GOT3 (cell line): ENCODE measurements at places on chromosomes 16 and 17.

GRCh38 chr17:68776451-68776850, 175.3 kb upstream of the FAM20A start:
- no peak for DNase-seq

DNA sequence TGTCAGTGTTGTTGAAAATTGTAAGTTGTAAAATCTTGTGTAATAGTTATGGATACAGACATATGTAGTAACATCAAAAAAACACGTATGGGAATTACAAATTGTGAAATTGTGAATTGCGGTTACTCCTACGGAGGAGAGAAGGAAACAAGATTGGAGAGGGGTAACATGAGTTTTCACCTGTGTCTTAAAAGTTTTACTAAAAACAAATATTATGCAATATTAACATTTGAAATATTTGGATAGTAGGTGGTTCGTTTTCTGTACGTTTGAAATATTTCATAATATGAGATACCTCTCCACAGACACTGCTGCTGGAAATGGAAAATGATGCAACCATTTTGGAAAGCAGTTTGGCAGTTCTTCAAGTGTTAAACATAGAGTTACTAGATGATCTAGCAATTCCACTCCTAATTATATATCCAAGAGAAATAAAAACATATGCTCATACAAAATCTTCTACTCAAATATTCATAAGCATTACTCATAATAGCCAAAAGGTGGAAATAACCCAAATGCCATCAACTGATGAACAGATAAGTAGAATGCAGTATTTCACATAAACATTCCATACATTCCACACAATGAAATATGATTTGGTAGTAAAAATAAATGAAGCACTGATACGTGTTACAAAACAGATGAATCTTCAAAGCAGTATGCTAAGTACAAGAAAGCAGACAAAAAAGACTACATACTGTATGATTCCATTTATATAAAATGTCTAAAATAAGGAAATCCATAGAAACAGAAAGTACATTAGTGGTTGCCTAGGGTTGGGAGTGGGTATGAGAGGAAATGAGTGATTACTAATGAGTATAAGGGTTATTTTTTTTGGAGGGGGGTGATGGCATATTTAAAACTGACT, 40.7 kb upstream of the ABCA10 start:
- DNase-seq: no peak

DNA sequence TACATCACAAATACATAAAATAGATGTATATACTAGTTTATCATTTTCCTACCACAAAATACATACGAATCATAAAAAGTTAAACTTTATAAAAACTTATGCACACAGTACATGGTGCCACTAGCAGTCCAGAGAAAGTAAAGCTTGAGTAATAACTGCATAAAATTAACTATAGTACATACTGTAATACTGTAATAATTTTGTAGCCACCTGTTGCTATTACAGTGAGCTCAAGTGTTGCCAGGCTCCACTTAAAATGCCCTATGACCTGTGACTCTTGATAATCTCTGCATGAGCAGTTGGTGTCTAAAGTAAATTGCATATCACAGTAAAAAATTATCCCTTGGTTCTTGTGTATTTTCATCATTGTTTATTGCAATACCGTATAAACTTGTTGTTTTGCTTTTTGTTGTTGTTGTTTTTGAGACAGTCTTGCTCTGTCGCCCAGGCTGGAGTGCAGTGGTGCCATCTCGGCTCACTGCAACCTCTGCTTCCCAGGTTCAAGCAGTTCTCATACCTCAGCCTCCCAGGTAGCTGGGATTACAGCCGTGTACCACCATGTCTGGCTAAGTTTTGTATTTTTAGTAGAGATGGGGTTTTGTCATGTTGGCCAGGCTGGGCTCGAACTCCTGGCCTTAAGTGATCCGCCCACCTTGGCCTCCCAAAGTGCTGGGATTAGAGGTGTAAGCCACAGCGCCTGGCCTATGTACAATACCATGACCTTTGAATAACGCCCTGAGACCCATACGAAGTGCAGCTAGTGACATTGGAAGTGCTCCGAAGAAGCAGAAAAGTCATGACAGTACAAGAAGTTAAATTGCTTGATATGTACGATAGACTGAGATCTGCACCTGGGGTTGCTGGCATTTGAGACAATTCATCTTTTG, 6.6 kb downstream of the LUC7L3 start:
- DNase-seq: no peak

GRCh38 chr16:81350306-81350615, 35.5 kb downstream of the GAN start:
- no peak for DNase-seq

GRCh38 chr16:13936596-13937081, 16.7 kb downstream of the ERCC4 start:
- no peak for DNase-seq

- no peak for DNase-seq
Observed at GRCh38 chr16:85625485-85626117, 12.5 kb downstream of the GSE1 start.

DNA sequence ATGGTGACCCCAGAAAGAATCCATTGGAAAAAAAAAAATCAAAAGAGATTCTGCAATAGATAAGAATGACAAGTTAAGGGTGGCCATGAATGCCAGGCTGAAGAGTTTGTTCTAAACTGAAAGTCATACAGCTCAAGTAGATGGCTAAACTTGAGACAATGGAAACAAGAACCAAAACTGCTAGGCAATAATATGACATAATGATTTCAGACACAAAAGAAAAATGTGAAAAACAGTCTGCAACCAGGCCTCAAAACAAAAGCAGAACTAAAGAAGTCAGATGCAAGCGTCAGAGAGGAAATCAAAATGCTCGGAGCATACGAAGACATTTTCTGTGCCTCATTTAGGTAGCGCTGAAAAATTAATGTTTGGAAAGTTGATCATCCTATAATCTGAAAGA, 54.4 kb upstream of the YPEL2 start:
- DNase-seq: no peak
